ENCODE measurements at places on chromosomes 1 and 21.

- DNase-seq: no peak
These were observed 73.7 kb downstream of the LMO4 start for GRCh38 chr1:87402241-87403002.

DNA sequence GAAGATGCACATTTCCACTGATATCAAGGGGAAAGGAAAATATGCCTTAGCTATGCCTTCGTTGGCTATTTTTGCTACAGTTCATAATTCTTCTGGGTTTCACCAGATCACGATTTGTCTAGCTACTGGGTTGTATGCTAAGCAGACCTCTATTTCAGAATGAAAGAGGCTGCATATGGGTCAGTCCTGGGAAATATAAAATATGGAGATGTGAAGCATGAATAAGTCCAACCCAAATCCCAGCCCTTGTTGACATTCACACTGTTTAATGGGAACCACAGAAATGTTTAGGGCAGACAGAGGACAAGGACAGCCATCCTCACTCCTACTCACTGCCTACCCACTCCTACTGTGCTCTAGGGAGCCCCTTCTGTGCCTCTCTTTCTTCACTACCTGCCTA, 343.2 kb upstream of the CAMK1G start:
- no peak for DNase-seq

DNA sequence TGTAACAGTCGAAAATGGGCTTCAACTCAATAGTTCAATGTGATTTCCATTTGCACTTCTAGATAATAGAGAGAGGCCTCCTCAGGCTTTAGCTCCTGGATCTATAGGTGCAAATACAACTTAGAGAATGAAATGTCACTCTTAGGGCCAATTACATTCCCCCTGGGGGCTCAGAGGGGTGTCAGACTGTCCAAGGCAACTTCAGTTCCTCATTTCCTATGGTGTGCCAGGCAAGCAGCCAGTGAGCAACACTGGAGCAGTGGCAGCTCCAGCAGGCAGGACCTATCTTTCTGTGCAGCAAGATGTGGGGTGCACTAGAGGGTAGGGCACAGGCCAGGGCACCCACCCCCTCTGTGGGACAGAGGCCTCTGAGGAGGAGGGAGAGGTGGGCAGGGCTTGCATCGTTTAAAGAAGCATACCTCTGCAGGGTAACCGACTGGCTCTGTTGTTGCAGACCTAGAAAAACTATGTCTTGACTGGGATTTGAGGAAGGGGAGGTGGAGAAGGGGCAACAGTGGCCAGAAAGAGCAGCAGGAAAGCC, 97.3 kb downstream of the SUSD4 start:
- DNase-seq: no peak

DNA sequence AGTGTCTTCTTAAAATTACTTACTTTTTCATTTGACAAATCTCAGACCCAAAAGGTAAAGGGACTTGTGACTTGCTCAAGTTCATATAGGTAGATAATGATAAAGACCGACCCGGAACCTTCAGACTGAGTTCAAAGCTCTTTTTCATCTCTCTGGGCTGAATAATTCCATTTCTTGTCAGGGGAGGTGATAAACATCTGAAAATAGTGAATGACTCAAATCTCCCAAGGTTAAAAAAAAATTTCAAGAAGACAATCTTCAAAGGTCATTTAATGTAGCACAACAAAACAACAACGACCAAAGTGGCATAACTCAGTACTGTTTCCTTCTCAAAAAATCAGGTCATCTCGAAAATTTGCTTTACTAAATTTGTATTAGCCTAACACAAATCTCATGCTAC, 20.6 kb downstream of the LUZP1 start:
- DNase-seq: no peak

DNA sequence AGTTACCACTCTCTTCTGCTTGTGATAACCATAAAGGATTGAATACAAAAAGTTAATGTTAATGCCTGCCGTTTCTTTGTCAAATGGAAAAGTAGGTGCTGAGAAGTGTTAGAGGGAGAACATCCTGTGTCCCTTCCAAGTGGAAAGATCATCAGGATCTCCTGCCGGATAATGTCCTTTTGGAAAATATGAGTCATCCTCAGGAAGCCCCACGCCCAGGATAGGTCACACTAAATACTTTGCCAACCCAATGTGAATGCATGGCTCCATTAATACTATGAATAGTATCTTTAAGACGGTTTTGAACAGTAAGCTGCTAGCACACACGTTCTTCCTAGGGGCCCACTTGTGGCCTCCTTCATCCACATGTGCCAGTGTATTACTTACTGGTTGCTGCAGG, 279.5 kb downstream of the ZNF326 start:
- DNase-seq: no peak

DNA sequence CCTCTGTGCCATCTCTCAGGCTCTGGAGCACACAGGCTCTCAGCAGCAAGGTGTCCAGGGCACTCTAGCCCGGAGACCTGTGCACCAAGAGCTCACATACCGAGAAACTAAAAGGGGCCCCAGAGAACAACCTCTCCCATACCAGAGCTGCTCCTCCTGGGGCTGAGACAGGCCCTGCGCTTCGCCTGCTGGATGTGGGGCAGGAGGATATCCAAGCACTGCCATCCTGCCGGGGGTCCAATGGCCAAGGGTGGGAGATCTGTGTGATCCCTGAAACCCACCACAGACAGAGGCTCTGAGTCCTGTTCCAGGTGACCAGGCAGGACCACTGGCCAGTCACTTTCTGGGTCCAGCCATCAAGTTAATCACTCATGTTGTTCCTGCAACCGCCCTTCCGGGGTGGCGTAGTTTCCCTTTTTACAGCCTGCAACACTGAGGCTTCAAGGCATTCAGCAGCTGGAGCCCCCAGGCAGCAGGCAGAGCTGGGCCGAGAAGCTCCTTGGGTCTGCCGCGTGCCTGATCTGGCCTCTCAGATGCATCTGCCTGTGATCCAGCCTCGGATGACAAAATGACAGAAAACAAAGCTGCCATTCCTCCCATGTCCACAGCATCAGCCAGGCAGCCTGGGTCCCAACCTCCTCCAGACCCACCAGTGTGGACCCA, 36.7 kb upstream of the ACTRT2 start:
- DNase-seq: no peak

GRCh38 chr1:57003398-57004139, 37.8 kb upstream of the C8B start:
- no peak for DNase-seq

GRCh38 chr21:20030390-20030789, 967.8 kb upstream of the NCAM2 start:
- no peak for DNase-seq

Data from activated naive CD8-positive, alpha-beta T cell treated with anti-CD3 and anti-CD28 coated beads, Interleukin-2, amount 10 ng/mL, durations not matched to agents 7 days and 5 days (primary cell).